ENCODE measurements at places on chromosomes 3 and 15. TPM values are rescaled to one million over a fixed set of nuclear protein-coding genes. Genes with fewer than 3 reads are reported as not detected.

GRCh38 chr3:35641331-35641730 is 2.0 kb downstream of the ARPP21 start:
- DNase-seq = no peak

DNA sequence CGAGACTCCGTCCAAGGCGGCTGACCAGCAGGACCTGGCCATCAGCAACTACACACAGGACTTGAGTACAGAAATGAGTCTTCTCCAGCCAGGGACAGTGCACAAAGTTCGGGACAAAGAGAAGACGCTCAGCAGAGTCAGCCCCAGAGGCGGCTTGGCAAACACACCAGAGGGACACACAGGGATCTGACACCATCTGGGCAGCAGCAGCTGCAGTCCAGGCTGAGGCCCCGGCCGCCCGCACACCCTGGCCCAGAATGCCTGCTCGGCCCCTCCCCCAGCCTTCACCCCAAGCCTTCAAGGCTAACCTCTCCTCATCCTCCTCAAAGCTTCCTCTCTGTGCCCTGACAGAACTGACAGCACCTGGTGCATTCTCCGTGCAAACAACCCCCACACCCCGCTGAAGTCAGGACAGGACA is 61.1 kb downstream of the XXYLT1 start:
- no peak for DNase-seq

- no peak for DNase-seq
Measured at GRCh38 chr3:28050885-28051284, 190.5 kb upstream of the CMC1 start.

DNA sequence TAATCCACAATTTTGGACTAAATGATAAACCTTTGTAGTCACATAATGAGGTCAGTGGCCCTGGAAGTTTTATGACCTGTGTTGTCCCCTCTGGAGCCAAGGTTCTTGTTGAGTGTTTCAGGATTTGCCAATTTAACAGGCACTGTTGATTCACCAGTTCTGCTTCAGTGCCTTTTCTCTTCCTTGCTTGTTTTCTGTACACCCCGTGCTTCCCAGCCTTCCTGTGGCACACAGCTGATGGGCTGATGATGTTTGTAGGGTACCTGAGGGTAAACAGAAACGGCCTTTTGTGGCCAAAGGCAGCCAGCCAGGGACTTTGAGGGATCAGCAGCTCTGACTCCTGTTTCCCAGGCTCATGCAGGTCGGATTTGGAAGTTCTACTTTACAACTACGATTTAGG is 13.3 kb downstream of the GYG1 start:
- DNase-seq = no peak

DNA sequence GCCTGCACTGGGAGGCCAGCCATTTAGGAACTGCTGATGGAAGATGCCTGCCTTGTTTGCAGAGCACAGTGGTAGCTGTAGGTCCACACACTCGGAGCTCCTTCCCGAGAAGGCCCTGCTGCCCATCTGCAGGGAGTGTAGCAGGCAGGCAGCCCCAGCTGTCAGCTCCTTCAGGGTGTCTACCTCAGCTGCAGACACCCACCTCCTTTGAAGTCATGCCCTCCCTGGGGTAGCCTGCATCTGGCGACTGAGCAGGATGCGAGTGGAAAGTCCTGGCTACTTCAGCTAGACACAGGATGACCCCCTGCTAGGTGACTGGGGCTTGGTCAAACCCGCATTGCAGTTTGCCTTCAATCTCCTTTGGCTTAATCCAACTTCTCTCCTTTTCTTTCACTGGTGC is 93.2 kb upstream of the TLE3 start:
- DNase-seq = no peak

Gene PIERCE2
- total RNA-seq = not detected

DNA sequence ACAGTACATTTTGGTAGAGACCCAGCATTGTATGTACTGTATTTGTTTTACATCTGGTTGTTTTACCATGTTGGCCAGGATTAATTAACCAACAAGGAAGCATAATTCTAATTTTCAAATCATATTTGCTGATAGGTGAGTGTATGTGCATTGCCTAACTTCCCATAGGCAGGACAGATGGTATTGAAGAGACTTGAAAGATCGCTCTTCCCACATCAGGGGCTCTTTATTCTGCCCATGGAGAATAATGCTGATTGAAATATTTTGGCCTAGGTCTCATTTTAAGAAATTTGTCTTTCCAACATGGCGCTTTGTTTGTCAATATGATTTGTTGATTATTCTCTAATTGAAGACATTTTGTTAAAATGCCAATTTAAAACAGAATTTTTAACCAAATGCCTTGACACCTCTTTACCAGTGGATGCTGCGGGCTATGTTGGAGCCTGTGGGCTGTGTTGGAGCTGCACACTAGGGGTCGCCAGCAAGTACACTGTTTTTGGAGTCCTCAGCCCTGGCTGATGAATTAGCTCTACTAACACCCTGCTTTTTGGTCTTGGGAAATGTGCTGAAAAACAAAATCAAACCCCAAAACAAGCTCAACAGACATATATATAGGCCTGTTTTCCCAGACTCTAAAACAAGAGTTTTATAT is 5.3 kb downstream of the P2RY12 start:
- DNase-seq = no peak

Gene FBXW12
- not detected for total RNA-seq

- DNase-seq = no peak
Measured at GRCh38 chr3:25119682-25120081, 308.4 kb upstream of the RARB start.

DNA sequence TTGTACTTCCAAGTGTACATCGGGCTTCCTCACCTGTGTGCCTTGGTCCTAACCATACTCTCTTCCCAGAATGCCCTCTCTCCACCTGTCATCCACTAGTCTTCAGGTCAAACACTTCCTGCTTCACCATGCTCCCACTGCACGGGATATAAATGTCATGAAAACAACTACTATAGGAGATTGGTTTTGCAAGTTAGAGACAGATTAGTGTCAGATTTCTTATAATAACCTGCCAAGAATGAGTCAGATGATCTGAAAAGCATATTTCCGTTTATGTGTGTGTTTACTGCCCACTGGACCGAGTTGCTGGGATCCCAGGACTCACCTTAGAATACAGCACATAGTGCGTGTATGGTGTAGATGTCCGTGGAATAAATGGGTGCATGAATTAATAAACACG is 21.4 kb downstream of the PLA1A start:
- no peak for DNase-seq

DNA sequence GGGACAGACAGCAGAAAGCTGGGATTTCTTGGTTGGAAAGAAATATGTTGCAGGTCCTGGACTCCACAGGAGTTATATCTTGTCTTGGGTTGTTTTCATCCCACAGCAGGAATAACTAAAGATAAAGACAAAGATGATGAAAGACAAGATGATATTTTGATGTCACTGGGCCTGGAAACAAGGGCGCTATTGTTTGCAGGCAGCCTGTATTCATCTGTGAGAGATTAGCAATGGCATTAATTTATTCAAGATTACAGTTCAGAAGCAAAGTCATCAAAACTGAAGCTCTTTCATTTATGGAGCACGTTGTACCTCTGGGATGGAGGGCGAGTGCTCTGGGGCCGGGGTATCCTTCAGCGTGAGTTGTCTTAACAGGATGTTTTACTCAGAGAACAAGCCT is 213.8 kb downstream of the LRTM1 start:
- no peak for DNase-seq

GRCh38 chr15:92273723-92274122 is 120.0 kb upstream of the ST8SIA2 start:
- no peak for DNase-seq

DNA sequence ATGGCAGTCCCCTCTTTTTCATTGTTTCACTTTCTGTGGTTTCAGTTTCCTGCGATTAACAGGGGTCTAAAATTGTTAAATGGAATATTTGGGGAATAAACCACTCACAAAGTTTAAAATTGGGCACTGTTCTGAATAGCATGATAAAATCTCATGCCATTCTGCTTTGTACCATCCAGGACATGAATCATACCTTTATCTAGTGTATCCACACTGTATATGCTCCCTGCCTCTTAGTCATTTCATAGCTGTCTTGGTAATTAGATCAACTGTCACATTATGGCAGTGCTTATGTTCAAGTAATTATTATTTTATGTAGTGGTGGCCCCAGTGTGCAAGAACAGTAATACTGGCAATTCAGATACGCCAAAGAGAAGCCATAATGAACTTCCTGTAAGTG is 734.5 kb downstream of the ZPLD1 start:
- DNase-seq = no peak

Gene KLHL40
- total RNA-seq = not detected

DNA sequence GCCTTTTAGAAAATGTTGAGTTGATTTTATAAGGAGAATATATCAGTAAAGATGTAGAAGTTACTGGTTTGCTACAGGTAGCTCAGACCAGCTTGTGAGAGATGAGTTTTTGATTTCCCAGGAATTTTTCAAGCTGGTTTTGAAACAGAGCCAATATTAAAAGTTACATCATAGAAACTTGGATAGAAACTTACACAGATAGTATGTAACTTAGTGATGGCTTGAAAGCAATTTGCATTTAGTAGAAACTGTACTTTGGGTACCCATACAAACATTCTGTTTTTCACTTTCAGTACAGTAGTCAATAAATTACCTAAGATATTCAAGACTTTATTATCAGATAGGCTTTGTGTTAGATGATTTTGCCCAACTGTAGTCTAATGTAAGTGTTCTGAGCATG is 93.4 kb downstream of the RBMS3 start:
- DNase-seq = no peak

Gene MFAP1
- total RNA-seq = 33.6 TPM

Gene PRR20G
- not detected for total RNA-seq

Gene USP50
- total RNA-seq = 0.54 TPM

GRCh38 chr3:57951066-57951882 is 56.9 kb upstream of the FLNB start:
- DNase-seq = no peak

Gene CSPG5
- 0.43 TPM for total RNA-seq

- DNase-seq = no peak
Measured at GRCh38 chr3:15310491-15311370, 21.7 kb downstream of the SH3BP5 start.

DNA sequence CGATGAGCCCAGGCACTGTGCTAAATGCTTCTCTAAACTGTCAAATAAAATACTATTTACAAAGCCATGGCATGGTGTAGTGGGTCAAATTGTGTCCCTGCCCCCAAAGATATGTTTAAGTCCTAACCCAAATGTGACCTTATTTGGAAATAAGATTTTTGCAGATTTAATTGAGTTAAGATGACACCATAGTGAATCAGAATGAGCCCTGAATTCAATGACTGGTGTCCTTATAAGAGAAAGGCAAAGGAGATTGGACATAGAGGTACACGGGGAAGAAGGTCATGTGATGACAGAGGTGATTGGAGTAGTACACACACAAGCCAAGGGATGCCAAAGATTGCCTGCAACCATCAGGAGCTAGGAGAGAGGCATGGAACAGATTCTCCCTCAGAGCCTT is 121.6 kb upstream of the VEPH1 start:
- DNase-seq = no peak

DNA sequence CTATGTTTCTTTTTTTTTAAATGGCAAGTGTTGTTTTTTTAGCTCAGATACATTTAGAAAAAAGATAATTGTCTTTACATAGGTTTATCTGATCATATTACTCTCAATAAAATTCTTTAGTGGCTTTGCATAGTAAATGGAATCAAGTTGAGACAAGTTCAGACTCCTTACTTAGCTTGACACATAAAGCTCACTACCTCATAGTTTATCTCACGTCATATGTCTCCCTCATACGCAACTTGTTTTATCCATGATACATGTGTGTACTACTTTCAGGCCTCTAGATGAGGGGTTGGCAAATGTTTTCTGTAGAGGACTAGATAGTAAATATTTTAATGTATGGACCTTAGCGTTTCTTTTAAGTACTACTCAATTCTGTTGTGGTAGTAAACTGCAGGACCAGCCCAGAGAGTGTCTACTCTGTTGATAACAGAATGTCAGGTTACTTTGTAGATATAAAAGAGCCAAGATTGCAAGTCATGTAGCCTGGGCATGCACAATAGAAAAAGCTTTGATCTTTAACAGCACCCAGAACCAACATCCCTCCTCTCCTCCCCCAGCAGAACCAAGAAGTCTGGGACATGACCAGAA is 28.2 kb upstream of the MGA start:
- no peak for DNase-seq

- DNase-seq = no peak
Measured at GRCh38 chr15:77143191-77143590, 72.3 kb upstream of the TSPAN3 start.

- DNase-seq = no peak
Measured at GRCh38 chr3:127984241-127984975, 67.8 kb upstream of the SEC61A1 start.

Gene PCSK6
- 2.1 TPM for total RNA-seq

Gene GCNT3
- not detected for total RNA-seq

DNA sequence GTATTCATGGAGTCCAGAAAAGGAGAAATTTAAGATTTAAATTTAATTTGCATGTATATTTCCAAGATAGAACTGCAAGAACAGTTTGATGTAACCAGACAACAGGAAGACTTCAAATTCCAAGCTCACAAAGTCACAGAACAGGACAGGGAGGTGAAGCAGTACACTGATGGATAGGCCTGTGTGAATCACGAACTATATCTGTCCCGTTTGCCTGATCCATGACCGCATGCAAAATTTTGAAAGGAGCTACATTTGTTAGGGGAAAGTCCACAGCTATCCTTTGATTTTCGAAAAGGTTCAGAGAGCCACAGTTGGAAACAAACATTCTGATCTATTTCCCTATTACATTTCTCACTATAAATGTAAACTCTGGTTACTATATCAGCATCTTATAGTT is 79.5 kb upstream of the SLC12A8 start:
- DNase-seq = no peak

DNA sequence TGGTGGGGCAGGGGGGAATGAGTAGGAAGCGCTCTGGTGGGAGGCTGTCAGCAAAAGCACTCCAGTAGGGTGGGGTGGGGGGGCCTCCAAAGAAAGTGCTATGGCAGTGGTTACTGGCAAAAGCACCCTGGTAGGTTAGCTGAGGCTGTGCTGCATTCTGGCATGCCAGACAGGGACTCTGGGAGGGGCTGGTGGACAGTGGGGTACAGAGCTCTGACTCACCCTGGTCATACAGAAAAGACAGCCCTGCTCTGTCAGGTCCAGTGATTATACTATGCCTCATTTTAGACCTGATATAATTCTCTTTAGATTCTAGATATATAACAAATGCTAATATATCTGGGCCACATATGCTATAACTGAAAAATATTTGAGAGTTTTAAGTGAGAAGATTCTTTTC is 82.8 kb upstream of the CPNE4 start:
- DNase-seq = no peak

Data from activated naive CD8-positive, alpha-beta T cell treated with anti-CD3 and anti-CD28 coated beads, Interleukin-2, amount 10 ng/mL, durations not matched to agents 7 days and 5 days (primary cell).